ENCODE measurements at places on chromosomes 2 and 18.

GRCh38 chr2:200023570-200023969 is 68.2 kb downstream of the MAIP1 start:
- no peak for DNase-seq

DNA sequence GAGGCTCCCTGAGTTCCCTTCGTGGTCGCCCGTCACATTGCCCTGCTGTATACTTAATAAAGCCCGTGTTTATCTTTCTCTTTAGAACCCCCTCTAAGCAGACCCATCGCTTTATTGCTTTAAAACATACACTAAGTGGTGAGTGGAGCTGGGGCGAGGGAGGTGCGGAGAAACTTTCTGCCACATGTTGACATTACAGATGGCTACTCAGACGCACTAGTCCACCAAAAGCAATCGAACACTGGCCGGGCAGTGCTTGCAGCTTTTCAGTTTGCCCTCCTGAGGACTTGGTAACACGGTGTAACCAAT is 859 bp upstream of the COLEC12 start:
- DNase-seq = no peak

GRCh38 chr2:236975766-236976165 is 109.9 kb upstream of the COPS8 start:
- DNase-seq = no peak

- no peak for DNase-seq
These were observed 120.3 kb downstream of the UXS1 start for GRCh38 chr2:106073678-106074406.

DNA sequence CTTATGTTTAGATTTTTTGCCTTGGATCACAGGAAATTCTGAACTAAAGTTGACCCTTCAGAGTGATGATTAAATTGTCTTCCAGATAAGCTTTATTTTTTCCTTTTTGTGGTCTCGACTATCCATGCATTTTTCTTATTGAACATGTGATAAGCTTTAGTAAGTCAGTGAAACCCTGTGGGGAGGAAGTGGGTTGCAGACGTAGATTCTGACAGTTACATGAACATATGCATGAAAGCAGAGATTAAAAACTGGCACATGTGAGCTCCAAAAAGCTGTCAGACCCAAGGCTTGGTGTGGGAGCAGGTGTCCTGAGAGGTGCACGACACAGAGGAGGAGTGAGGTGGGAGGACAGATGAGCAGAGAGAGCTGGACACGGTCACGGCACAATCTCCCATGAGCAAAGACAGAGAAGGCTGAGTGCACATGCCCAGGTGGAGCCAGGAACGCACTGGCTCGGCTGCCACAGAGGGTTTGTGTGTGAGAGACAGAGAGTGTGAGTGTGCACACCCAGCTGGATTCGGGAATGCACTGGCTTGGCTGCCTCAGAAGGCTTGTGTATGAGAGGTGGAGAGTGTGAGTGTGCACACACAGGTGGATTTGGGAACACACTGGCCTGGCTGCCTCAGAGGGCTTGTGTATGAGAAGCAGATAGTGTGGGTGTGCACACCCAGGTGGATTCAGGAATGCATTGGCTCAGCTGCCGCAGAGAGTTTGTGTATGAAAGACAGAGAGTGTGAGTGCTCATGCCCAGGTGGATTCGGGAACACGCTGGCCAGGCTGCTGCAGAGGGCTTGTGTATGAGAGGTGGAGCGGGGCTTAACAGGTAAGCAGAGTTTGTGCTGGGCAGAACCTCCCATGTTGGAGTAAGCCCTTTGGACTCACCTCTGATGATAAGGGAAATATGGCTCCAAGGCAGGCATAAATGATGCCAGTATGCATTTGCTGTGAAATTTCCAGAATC is 849.1 kb upstream of the SALL3 start:
- DNase-seq = no peak

- no peak for DNase-seq
These were observed 41.3 kb upstream of the CHMP1B start for GRCh38 chr18:11809895-11810294.
